ENCODE measurements at places on chromosomes 1 and 21. TPM values are rescaled to one million over a fixed set of nuclear protein-coding genes. Genes with fewer than 3 reads are reported as not detected.

The WNT3A gene
- total RNA-seq: not detected

The LENEP gene
- 0.56 TPM for total RNA-seq

DNA sequence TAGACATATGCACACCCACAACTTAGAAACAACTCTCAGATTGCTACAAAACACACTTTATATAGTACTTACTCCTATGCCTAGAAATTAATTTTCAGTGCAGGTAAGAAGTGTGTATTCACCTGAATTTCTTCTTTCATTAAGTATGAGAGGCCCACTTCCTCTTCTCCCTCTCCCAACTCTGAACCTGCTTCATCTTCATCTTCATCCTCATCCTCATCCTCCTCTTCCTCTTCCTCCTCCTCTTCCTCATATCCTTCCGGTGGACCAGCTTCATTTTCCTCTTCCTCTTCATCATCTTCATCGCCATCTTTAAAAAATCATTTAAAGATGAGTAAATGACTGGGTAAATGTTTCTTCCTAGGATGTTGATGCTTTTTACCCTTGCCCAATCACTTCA, 9.4 kb downstream of the ANP32E start:
- DNase-seq: no peak

- DNase-seq: no peak
Observed at GRCh38 chr1:10901091-10901890, 104.8 kb upstream of the CASZ1 start.

- no peak for DNase-seq
Observed at GRCh38 chr21:14878971-14879370, 185.8 kb downstream of the NRIP1 start.

All from pulmonary artery endothelial cell (primary cell).